Pancreas (tissue), 10 donors: ENCODE measurements at places on chromosomes 16 and 17. TPM values are rescaled to one million over a fixed set of nuclear protein-coding genes. Genes with fewer than 3 reads are reported as not detected.

KCNH6 gene
- 1.3 TPM for total RNA-seq

ASPA gene
- 0.38 TPM for total RNA-seq

- no peak for DNase-seq
Observed at GRCh38 chr16:4799171-4799855, 3.1 kb downstream of the ROGDI start.

DNA sequence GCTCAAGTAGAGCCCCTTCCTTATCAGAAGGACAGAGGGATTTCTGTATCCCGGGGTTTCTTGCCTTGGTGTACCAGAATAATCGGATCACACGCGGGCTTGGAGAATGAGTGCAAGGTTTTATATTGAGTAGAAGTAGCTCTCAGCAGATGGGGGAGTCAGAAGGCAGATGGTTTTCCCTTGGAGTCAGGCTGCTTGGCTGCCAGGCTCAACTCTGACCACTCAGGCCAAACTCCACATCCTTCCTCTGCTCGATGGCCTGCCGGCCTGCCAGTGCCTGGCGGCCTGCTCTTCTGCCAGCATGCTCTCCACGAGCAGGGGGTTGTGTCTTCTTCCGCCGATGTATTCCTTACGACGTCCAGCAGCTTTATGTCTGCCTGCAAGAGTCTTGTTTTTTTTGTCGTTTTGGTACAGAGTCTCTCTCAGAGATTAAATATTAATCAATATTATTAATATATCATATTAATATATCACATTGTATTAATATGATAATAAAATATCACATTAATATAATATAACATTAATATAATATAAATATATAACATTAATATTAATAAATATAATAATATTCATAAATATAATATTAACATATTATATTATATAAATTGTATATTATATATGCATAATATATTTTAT is 229.2 kb upstream of the WSCD1 start:
- DNase-seq = no peak

DNA sequence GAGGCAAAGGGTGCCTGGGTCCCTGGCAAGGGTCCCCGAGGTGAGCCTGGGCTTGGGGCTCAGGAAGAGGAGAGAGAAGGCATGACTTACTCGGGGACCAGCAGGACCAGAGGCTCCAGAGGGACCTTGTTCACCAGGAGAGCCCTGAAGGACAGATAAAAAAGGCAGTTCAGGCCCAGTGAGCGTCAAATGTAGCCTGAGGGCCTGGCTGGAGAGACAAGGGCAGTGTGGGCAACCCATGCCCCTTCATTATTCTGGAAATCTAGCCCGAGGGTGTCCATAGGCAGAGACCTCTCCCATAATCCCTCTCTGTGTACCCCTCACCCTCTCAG is 14.1 kb downstream of the COL1A1 start:
- no peak for DNase-seq

DNA sequence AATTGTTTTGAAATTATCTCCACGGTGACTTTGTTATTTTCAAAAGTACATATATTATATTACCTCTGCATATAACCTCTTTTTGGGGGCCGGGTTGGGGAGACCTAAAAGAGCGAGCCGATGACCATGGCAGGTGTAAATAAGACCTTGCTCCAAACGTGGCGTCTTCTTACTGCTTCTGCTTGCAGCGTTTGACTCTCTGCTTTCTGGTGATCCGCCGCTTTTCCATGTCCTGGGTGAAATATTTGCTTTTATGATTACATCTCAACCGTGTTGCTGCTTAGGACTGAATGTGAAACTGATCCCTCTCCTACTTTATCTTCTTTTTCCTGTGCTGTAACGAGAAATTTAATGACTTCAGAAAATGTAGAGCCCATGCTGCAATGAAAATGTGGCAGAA is 18.1 kb downstream of the ATMIN start:
- DNase-seq = no peak

- no peak for DNase-seq
Observed at GRCh38 chr16:11296706-11297491, 15.8 kb upstream of the PRM1 start.

DNA sequence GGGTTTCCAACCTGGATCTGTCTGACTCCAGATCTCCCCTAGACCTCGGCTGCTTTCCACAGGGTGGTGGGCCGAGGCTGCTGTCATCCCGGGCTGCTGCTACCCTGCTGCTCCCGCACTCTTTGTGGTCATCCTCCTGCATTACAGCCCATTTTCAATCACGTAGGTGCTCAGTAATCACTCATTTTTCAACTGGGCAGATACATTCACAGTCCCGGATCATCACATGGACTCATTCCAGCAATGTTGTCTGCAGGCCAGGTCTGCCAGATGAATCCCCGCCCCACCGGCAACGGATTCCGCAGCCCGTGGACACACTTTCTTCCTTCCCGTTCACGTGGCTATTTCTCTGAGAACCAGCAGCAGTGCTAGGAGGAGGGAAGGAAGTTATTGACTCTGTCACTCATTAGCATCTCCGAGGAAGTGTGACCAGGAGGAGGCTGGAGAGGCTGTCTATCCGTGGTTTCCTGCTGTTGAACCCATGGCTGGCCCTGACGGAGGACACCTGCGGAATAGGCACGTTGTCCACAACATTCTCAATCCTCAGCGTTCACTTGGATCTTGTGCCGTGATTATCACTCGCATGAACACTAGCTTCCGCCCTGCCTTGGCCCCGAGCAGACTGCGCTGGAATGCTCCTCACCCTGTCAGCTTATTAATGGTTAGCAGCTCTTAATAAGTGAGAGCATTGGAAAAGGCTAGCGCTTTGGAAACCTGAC is 14.7 kb upstream of the ZCCHC14 start:
- DNase-seq = no peak

GRCh38 chr16:20781697-20782096 is 17.9 kb downstream of the ACSM3 start:
- DNase-seq = no peak
